NCI-H1417 treated with DMSO at 0.1 percent for 48 hours (cell line): ENCODE measurements at places on chromosomes 1 and 21.

GRCh38 chr1:110339407-110340206 is 430 bp downstream of the RBM15 start:
- no peak for DNase-seq

- no peak for DNase-seq
These were observed 34.6 kb upstream of the DOCK7 start for GRCh38 chr1:62722796-62723195.

- DNase-seq: no peak
These were observed 281.4 kb downstream of the GRIK1 start for GRCh38 chr21:29658177-29658933.

GRCh38 chr1:18486195-18486594 is 5.5 kb downstream of the KLHDC7A start:
- no peak for DNase-seq

DNA sequence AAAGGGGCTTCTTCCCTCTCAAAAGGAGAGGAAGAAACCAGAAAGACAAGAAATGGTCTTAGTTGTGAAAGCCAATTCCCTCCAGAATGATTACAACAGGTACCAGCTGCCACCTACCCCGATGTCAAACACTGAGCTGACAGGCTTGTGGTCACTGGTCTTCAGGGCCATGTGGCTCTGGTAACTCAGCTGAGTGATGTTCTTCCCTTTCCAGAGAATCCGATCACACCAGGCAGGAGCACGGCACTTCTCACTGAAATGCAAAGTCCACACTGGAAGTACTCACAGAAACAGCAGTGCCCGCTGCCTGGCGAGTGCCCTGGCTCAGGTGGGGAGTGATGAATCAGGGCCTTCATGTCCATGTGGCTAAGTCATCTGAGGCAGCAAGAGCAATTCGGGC is 18.7 kb upstream of the MTF1 start:
- no peak for DNase-seq

DNA sequence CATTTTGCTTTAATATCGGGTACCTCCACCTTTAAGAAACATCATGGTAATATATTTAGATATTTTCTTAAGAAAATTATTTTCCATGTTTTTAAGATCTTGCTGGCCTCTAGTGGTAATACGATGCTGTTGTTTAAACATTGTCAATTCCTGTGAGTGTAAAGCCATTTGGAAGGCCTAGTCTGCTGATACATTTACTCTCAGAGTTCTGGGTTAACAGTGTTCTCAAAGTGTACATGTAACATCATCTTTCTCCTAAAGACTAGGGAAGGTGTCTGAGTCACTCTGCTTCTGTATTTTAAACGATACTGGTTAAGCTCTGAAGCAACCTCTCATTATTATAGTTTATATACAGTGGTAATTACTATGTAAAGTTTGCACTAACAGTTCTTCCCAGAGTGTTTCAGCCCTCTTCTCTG is 189.1 kb downstream of the RASAL2 start:
- peak; percentile 7 for DNase-seq

- no peak for DNase-seq
These were observed 245.8 kb downstream of the SPATA17 start for GRCh38 chr1:217876896-217877295.

GRCh38 chr1:28417441-28417922 is 47.9 kb downstream of the PHACTR4 start:
- no peak for DNase-seq

GRCh38 chr1:37437087-37437486 is 37.3 kb upstream of the ZC3H12A start:
- DNase-seq: no peak

DNA sequence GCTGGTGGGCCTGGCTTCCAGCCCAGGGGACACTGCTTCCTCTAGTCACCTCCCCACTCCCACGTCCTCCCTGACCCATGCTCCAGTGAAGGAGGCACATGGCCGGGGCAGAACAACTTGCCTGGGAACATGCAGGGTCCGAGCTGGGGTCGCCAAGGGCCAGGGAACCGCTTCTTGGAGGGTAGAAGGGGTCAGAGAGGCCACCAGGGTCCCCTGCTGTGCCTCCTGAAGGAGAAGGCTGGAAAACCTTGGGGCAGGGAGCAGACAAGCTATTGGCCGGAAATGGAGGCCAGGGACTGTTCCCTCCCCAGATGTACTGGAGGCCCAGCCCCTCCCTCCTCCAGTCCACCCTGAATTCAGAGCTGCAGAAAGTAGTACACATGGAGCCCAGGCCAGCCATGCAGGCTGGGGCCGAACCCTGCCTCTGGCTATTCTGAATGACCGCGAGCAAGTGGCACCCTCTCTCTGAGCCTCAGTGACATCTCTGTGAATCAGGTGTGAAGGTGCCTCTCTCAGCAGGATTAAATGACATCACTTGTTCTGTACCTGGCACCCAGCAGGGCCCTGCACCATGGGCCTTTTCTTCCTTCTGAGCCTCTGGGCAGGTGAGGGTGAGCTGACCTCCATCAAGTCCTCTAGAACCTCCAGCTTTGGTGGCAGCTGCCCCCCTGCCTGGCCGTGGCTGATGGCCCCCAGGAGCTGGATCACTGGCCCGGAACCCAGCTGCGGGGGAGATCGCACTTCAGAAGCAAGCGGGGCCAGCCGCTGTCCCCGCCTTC is 15.7 kb downstream of the SPOCD1 start:
- DNase-seq: no peak

DNA sequence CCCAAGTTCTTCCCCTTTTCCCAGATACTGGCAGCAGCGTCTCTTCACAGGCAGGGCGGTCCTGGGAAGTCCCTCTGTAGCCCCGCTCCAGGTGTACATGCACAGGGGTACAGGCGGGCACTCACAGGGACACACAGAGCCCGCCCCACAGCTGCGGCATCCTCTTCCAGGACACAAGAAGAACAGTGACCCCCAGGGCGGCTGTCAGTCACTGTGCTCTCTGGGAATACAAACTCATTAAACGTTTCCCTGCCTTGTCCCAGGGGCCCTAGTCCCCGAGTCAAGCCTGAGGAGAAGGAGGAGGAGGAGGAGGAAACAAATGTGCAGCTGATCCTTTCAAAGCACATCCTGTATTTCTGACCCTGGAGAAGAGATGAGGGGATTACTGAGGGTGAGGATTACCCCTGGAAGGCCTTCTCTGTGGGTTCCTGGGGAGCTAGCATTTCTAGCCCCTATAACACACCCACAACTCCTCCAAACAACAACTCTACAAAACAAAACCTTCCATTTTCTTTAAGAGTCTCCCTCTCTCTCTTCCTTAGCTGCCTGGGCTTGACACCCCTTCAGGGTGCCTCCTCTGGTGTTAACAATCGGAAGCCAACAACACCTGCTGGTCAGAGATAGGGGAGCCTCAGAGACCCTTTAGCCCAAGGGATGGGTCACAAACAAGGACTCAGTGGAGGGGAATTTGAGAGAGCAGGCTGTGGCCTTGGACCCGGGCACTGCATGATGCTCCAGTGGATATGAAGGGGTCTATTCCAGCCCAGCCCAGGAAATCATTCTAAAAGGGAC is 28.4 kb upstream of the DMBX1 start:
- DNase-seq: no peak

DNA sequence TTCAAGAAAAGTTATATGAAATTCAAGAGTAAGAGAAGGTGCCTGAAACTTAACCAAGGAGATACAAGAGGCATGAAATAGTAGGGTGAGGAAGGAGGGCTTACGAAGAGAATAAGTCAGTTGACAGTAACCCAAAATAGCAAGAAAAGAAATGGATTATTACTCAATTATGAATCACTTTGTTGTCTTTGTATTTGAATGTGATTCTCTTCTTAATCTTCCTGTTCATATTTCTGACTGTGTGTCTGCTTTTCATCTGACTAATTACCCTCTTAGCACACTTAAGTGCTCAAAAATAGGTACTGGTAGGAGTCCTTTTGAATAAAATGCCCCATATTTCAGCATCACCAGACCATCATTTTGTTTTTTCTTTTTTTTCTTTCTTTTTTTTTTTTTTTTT is 39.4 kb downstream of the GLMN start:
- no peak for DNase-seq

- DNase-seq: no peak
These were observed 28.1 kb upstream of the RNF19B start for GRCh38 chr1:32992489-32993323.

- DNase-seq: no peak
These were observed 33.3 kb downstream of the PLEKHO1 start for GRCh38 chr1:150183061-150183460.

DNA sequence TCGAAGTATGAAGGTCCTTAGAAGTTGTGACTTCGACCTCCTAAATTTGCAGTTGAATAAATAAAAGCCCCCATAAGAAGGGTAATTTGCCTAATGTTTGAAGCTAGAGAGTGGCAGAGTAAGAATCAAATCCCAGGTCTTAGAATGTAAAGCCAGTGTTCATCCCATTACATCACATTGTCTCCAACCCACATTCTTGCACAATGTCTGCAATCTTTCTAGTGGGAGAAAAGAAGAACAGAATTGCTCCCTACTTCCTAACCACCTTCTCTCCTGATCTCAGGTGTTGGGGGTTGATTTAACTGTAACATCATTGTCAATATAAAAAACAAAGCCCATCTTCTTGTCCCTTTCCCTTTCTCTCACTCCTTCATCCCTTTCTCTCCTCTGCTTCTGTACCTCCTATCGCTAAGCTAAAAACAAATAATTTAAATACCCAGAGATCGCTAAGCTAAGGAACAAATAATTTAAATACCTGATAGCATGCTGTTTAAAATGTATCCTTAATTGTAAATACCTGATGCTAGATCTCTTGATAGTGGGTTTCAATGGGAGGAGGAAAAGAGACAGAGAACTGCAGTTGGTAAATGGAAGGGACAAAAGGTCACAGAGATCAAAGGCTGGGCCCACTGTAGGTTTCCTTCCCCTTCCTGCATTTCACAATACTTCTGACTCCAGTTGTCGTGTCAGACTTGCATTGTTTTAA is 32.1 kb upstream of the CCDC190 start:
- no peak for DNase-seq

GRCh38 chr1:243725846-243726245 is 124.2 kb downstream of the AKT3 start:
- no peak for DNase-seq

DNA sequence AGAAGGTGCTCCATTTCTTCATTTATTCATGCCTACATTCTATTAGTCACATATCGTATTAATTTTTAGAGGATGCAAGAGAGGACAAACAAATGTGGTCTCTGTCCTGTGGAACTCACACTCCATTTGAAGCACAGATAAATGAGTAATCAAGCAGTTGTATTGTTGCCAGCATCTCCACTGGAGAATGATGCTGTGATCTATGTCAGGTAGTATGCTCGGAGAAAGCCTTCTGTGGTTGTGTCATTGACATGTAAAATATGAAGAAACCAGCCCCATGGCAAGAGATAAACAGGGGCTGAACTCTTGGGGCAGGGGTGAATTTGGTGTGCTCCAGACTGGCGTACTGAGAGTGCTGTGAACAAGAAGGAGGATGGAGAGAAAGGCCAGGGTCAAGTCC is 101.2 kb downstream of the FASLG start:
- no peak for DNase-seq

DNA sequence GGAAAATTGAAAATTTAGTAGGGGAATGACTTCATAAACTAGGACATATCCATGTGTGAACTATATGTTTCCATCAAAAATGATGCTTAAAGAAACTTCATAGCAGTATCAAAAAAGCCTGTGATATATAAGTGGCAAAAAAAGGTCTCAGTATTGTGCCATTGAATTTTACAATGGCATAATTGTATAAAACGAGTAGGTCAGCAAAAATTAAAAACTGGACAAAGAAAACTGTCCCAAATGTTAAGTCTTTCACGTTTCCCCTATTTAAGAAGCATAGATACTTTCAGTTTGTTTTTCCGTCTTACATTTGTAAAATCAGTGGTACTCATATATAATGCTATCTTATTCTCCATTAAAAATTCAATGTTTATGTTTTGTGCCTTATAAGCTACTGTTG is 43.2 kb downstream of the LRRC8B start:
- no peak for DNase-seq

DNA sequence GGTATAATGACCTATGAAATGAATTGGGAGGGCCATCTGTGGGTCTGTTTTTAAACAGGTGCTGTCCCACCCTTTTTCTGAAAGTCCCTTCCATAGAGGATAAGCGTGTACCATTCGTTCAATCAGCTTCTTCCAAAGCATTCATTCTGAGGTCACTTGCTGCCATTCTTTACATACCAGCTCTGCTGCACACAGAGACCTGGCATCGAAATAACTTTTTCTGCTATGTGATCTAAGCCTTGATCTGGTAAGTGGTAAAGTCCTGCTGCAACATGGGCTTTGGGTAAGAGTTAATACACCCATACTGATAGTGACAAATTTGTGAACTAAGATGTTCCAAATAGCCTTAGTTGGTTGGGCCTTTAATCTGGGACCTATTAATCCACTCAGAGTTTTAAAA is 38.9 kb downstream of the DR1 start:
- DNase-seq: no peak

DNA sequence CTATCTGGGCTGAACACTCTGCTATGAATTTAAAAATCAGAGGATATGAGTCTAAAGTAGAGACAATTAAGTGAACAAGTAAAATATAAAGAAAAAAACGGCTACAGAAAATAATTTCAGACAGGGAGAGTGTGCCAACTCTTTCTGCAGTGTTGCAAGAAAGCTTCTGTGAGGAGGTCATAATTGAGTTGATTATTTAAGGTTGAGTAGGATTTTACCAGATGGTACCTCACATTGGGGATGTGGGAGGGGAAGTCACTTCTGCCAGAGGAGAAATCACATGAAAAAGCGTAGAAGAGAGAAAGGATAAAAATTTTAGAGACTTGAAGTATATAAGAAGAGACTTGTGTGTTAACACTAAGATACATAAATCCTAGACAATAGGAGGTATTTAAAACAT is 238.0 kb upstream of the NCAM2 start:
- no peak for DNase-seq

DNA sequence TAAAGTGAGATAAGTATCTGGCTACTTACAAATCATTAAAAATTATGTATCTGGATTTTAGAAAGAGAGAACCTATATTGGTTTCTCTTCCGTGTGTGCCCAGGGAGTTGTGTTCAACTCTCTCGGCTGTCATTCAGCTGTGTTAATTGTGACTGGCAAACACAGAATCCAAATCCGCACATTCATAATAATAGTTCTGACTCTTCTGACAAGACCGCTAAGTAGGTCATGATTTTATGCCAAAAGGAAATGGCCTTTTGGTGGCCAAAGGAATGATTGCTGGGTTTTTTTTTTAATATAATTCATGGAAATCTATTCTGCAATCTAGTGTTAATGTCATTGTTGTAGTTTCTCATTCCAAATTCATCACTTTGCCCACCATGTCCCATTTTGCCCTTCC is 110.7 kb downstream of the AK5 start:
- no peak for DNase-seq

- DNase-seq: no peak
These were observed 169.2 kb downstream of the LYPLAL1 start for GRCh38 chr1:219342836-219343235.

- no peak for DNase-seq
These were observed 66.8 kb upstream of the BACH1 start for GRCh38 chr21:29231756-29232529.

GRCh38 chr1:5658340-5659316 is 333.6 kb downstream of the NPHP4 start:
- no peak for DNase-seq

DNA sequence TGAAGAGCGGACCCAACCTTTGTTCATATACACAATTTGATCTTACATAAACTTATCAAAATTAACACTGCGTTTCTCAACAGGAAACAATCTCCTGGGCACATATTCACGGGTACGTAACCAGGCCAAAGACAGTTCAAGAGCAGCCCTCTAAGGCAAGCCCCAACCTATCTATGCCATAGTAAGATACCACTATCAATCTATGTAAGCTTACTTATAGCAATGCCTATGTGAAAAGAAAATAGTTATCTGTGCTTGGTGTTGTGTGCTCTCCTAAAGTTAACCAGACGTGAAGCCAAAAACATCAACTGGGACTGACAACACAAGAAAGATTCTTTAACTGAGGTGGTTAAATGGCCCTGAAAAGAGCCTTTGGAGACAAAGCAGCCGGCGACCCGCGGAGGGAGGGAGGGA is 49.4 kb upstream of the BOLA1 start:
- no peak for DNase-seq
